BE2C (cell line): ENCODE measurements at places on chromosomes 4 and X.

- DNase-seq, result no peak
Observed at GRCh38 chr4:86089781-86090323, 270.0 kb downstream of the MAPK10 start.

GRCh38 chr4:42816189-42816879, 76.2 kb upstream of the GRXCR1 start:
- DNase-seq, result no peak

- DNase-seq, result no peak
Observed at GRCh38 chrX:45980726-45981125, 564.5 kb downstream of the ZNF674 start.

- DNase-seq, result no peak
Observed at GRCh38 chr4:120844528-120844921, 78.0 kb downstream of the PRDM5 start.

DNA sequence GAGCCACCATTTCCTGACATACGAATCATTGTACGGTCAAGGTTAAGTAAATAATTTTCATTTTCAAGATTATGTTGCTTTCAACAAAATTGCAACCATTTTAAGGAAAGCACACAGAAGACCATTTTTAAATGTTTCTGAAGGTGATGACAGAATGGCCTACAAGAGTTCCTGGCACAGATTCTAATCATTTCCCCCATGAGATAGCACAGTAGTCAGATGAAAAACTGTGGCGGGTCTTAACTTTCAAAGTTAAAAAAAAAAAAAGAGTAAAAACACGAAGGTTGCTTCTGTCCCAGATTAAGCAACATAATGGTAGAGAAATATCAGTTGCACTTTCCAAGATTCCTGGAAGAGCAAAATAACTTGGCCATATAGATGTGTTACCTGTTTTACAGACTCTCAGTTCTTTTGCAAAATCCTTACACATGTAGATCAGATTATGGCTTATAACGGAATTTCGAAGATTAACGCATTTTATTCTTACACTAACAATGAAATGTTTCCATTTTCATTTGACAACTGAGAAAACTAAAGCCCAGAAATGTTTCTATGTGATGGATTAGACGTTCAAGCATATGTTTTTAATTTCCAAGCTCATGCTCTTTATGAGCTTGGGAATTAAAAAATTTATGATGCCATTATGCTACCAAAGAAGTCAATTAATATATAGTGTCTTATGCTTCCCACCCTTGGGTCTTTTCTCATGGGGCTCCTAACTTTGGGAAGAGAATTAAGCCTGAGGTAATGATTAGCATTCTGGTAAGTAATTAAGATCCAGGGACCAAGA, 335.1 kb upstream of the CLNK start:
- no peak for DNase-seq

- DNase-seq, result no peak
Observed at GRCh38 chr4:38663090-38663800, 754 bp upstream of the KLF3 start.

DNA sequence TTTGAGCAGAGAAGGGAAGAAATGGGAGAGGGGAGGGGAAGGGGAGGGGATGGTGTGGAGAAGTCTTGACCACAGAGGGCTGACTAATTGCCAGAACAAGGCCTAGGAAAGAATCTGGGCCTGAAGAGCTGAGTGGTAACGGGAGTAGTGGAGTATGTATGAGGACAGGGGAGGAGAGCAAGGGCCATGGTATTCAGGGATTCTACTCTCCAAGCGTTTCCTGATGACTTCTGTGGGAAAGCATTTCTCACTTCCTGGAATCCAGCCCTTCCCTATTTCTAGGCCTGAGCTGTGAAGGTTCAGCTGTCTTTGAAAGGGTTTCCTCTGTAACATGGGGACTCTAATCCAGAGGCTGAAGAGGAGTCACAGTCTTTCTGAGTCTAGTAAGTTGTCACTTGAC, 19.7 kb upstream of the SOX3 start:
- no peak for DNase-seq

DNA sequence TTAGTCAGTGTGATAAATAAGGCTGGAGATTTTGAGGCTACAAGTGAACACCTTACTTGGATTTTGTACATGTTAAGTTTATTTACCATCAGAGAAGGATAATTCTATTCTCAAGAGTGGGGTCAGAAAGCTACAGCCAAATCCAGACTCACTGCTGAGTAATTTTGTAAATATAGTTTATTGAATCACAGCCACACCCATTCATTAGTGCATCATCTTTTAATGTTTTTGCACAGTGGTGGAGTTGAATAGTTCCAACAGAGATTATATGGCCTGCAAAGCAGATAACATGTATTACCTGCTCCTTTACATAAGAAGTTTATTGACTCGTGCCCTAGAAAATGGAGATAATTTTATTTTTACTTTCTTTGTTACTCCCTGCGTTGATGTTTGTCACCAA, 60.4 kb downstream of the PCDH18 start:
- DNase-seq, result no peak

DNA sequence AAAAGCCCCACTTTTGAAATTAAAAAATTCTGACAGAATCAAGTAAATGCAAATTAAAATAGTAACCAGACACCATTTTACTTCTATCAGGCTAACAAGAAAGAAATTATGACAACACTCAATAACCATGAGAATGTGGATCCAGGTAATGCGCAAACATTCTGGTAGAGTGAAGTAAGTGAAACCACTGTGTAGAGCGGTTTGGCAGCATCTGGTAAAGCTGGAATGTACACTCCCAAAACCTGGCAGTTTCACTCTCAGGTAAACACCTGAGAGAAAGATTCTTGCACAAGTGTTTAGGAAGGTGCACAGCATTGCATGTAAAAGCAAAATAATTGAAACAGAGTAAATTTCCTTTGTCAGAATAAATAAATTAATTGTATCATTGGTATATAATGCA, 81.8 kb downstream of the TRIML1 start:
- no peak for DNase-seq
